Spinal cord (tissue), 10 donors: ENCODE measurements at places on chromosomes 4 and X.
A peak's percentile ranks its signal among the peaks of the same experiment; 100 is the strongest.

DNA sequence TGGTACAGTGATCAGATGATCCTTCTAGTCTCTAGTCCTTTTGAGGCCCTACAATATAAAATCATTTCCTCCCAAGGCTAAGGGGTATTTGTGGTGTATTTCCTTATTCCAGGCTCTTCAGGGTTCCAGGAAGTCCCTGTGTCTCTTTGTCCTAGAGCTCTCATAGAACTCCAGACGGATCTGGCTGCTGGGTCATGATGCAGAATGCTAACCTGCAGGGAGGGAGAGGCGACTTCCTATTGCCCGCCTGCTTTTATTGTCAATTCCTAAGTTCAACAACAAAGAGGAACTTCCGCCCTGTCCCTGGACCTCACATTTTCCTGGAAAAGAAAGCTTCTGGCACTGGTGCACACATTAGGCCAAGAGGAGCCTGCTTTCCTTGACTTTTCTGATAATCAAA is 45.9 kb upstream of the ZNF827 start:
- no peak for DNase-seq

- DNase-seq = no peak
These were observed 173.0 kb upstream of the HAND2 start for GRCh38 chr4:173703021-173703420.

GRCh38 chr4:119508281-119508680 is 120.3 kb downstream of the PDE5A start:
- no peak for DNase-seq

DNA sequence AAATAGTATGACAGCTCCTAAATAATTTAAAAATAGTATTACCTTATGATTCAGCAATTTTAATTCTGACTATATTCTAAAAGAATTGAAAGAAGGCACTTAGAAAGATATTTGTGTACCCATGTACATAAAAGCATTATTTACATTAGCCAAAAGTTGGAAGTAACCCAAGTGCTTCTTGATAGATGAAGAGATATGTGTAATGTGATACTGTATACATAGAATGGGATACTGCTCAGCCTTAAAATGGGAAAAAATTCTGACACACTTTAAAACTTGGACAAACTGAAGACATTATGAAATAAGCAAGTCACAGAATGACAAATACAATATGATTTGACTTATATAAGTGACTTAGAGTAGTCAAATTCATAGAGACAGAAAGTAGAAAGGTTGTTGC is 112.2 kb downstream of the IDS start:
- no peak for DNase-seq

- no peak for DNase-seq
These were observed 52.6 kb upstream of the ESX1 start for GRCh38 chrX:104307341-104307740.

DNA sequence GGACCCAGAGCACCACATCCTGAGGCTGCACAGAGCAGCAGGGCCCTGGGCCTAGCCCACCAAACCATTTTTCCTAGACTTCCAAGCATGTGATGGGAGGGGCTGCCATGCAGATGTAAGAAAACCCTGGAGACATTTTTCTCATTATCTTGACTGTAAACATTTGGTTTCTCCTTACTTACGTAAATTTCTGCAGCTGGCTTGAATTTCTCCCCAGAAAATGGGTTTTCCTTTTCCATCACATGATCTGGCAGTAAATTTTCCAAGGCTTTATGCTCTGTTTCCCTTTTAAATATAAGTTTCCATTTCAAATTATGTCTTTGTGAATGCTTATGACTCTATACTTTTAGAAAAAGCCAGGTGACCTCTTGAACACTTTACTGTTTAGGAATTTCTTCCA is 945.9 kb upstream of the NDST4 start:
- no peak for DNase-seq

- DNase-seq = no peak
These were observed 4.0 kb upstream of the SH2D1A start for GRCh38 chrX:124342174-124342867.

DNA sequence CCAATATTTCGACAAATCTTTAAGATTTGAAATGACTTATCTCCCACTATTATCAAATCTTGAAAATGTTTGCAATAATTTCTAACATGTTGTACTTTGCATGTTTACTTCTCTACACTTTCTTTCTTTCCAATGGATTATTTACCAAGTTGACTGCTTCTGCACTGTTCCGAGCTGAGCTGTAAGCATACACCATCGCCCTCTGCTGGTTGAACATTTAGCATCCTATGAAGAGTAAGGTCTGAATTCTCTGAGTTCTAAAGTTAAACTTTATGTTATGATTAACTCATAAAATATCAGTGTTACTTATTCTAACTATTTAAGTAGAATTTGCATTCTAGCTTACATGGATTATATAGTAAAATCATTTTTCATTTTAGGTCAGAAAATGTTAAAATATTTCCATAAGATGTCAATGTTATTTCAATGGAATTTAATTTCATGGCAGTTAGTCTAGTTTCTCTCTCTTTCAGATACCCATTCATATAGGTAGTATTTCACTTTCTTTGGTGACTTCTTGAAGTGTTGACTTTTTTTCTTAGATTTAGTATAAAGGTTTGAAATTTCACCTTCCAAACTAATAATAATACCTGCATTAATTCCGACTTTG is 137.4 kb downstream of the DKK2 start:
- DNase-seq = peak; percentile 57

DNA sequence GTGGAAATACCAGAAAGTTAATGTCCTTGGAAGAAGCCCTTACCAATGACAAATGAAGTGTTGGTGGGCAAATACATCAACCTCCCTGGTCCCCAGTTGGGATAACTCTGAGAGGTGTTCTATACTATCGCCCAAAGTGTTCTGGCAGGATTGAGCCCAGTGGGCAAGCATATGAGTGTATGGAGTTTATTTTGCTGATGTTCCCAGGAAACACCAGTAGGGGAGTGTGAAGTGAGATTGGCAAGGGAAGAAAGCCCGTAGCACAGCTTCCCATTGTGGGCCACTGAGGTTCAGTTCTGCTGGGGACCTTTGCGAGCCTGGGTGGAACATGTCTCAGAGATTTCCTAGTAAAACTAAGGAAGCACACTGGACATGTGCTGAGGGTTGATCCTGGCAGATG is 65.1 kb downstream of the ARHGAP6 start:
- DNase-seq = no peak

DNA sequence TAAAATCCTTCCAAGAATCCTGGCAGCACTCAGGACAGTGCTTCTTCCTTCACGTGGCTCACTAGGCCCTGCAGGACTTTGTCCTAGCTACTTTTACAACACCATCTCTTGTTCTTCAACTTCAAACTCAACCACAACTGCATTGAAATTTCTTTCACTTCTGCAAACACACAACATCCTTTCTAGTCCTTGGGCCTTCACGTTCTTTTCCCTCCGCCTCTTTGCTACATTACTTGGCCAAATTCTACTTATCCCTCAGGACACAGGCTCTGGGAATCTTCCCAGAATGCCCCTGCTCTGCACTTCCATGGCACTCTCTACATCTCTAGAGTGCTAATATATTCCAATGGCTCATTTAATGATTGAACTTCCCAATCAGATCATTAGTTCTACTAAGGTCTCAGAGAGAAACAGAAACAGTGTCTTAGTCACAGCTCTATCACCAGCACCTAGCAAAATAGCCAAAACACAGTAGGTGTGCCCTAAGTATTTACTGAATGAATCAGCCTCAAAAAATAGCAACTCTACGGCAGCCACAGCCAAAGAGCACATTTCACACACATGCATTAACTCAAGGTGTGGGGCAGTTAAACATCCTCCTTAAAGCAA is 73.3 kb downstream of the MANBA start:
- no peak for DNase-seq

DNA sequence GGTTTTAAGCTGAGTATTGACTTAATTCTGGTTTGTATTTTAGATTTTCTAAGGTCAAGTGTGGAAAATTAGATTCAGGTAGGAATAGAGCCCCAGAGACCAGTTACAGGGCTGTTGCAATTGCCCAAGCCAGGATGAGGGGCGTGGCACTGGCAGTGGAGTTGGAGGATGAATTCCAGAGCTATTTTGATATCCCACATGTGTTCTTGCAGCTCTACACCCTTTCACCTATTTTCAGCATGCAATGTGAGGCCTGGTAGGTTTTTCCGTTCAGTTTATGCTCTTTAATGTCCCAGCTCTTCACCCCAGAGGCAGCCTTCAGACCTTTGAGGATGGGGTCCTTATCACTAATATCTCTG is 17.9 kb upstream of the OGT start:
- no peak for DNase-seq

DNA sequence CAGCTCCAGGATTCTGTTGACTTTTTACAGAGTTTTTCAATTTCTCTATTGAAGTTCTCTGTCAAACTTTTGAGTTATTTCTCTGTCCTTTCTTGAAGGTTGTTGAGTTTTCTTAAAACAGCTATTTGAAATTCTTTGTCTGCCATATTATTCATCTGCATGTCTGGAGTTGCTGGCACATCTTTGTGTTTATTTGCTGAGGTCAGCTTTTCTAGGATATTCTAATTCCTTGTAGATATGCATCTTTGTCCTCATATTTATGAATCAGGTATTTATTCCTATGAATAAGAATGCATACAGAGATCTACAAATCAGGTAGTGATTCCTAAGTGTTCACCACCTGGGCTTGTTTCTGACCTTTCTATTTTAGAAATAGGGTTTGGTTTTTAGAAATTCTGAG is 546.4 kb downstream of the RAPGEF2 start:
- DNase-seq = no peak

DNA sequence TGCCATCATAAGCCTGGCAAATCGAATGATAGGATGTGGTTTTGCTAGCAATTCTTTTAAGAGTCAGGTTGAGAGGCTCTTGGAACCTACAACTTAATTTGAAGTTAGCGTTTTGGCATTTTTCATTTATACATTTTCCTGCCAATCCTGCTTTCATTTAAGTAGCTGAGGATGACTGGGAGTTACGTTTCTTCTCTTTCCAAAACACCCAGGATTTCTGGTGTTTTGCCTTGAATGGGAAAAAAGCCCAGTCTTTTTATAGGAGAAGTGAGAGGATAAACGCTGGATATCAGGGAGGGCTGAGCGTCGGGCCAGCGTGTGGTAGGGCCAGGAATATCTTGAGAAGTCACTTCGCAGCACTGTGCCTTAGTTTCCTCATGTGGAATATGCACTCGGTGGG is 174.2 kb upstream of the HAND2 start:
- peak; percentile 83 for DNase-seq

DNA sequence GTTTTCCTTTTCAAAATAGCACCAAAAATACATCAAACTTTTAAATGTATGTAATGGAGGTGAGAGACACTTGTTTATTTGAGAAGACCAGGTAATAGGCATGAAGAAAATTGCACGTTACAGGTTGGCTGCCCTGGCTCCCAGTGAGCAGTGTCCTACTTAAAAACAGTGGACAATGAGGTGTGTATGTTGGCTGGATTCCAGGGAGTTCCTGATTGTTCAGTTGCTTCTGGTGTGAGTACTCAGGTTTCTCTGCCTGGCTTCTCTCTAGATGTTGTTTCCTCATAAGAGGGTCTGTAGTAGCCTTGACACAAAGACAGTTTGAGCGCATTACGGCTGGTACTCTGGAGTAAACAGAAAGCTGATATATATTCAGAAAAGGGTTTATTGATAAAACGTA is 29.4 kb downstream of the SNX25 start:
- no peak for DNase-seq

DNA sequence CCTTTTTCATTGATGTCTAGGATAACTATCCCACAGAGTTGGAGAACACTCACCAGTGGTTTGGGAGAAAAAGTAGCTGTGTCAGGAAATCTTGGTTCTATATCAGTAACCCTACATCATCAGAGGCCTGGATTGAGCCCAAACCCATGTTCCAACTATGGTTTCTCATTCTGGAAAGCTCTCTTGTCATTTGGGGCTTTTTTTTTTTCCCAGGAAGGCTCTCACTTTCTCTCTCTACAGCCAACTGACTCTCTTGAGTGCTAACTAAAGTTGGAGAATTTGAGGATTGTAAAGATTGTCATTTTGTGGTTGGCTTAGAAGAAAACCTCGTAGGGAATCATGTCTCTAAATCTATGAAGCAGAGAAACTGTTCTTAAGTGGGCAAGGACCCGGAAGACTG is 228.2 kb upstream of the DIPK2B start:
- no peak for DNase-seq

DNA sequence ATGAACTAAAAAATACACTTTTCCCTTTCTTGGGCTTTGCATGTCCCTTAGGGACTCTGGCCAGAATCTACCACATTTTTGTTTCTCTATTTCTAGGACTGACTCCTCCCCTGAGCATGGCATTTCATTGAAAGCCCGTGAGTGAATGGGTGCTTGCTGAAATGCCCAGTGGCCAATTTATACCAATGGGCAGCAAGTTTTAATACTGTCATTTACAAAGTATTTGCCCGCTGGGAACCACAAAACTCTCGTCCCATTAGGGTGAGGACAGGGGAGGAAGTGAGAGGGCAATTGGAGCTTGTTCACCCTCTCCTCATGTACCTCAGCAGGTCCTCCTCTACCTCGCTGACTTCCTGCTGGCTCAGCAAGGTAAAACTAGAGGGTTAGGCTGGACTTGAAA is 1.1 kb downstream of the SRPX2 start:
- DNase-seq = no peak

- DNase-seq = no peak
These were observed 106.6 kb upstream of the PDE5A start for GRCh38 chr4:119735165-119735651.

GRCh38 chr4:159197260-159197884 is 94.5 kb downstream of the RAPGEF2 start:
- no peak for DNase-seq

GRCh38 chr4:153976954-153977353 is 188.1 kb upstream of the SFRP2 start:
- DNase-seq = no peak

GRCh38 chr4:106907216-106907615 is 128.9 kb downstream of the DKK2 start:
- DNase-seq = no peak

- DNase-seq = no peak
These were observed 177.4 kb upstream of the HS3ST1 start for GRCh38 chr4:11606078-11606477.

GRCh38 chr4:1295405-1296055 is 5.8 kb downstream of the MAEA start:
- no peak for DNase-seq

GRCh38 chr4:120622601-120623000 is 299.9 kb downstream of the PRDM5 start:
- DNase-seq = no peak

- DNase-seq = no peak
These were observed 383.5 kb upstream of the LCORL start for GRCh38 chr4:18405054-18405453.

DNA sequence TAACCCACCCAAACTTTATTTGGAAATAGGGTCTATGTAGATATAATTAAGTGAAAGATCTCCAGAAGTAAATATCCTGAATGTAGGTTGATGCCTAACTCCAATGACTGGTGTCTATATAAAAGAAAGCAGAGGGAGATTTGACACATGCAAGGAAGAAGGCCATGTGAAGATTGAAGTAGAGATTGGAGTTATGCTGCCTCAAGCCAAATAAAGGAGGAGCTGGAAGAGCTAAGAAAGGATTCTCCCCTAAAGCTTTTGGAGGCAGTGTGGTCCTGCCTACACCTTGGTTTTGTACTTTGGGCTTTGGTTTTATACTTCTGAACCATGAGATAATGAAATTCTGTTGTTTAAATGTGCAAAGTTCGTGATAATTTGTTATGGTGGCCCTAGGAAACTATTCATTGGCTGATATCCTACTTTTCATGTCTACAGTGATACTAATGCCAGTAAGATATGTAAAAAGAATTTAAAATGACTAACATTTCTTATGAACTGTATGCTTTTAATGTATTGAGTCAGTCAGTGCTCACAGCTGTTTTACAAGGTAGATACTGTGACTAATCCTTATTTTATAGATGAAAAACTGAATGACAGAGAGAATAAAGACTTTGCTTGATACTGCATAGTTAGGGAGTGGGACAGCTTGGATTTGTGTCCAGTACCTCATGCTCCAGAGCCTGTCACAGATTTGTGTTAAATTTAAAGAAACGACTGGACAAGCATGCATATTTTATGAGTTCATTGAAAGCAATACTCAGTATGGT is 5.9 kb upstream of the RAB40AL start:
- no peak for DNase-seq
